CD4-positive, alpha-beta T cell treated with Interleukin-15 for 1 hour (primary cell): ENCODE measurements at places on chromosomes 4 and X.

GRCh38 chr4:53935780-53936179 lies 128.6 kb downstream of the CHIC2 start:
- no peak for DNase-seq

DNA sequence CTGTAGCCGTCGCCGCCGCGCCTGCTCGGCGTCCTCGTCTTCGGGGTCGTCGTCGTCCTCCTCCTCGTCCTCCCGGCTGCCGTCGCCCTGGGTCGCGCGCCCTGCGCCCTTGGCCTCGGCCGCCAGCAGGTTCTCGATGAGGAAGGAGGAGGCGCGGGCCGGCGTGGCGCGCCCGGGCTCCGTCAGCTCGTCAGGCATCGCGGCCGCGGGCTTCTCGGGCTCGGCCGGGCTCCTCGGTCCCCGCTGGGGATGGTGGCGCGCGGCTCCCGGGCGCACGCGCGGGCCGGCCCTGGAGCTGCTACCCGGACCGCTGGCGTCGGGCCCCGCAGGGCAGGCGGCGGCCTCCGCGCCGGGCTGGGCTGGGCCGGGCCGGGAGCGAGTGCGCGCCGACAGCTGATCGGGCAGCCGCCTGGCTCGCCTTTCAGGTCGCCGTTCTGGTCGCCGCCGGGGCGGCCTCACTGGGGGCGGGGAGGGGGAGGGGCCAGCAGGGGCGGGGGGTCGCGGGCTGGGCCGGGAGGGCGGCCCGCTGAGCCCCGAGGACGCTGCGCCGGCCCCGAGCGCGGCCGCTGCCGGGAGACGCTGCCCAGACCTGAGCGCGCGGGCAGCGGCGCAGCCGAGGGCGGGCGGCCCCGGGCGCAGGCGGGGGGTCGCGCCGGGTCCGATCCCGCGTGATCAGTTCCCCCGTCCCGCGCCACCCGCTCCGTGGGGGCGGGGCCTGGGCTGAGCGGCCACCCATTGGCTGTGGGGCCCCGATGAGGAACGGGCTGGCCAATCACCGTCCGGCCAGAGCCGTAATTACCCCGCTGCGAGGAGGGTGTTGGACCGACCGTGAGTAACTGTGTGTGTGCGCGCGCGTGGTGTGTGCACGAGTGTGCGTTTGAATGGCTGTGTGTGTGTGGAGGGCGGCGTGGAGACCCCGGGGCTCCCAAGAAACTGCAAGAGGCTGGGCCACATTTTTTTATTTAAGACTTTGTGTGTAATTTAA lies at the start of gene HMX1:
TSS of gene HMX1 (minus strand) at position 423 of the 985 bp plus-strand sequence. CDS start at position 198, 225 bp downstream.
- DNase-seq: no peak

DNA sequence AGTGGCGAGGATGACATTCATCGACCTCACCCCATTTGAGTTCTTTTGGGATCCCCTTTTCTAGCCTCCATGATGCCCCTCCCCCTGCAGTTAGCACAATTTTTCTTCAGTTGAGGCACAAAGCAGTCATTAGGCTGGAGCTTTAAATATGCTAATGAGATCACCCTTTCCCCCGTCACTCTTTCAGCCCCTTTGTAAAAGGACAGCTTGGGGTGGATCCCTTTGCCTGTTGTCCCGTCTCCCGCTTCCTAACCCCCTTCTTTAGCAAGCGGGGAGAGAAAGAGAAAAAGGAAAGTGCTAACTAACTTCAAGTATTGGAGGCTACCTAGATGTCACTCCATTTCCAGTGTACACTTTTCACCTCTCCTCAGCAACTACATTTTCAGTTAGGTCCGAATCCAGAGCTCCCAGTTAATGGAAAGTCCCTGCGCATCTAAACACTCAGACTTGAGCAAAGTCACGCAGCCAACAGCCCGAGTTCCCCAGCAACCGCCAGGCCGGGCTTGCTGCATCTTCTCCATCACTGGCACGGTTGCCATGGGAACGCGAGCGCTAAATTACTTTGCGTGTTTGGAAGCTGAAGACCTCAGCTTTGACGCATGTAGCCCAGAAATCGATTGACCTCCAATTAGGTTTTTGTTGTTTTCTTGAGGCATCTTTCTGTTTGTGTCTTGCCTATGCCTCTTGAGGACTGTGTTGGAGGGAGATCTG lies 76.8 kb downstream of the RTL5 start:
- no peak for DNase-seq

- DNase-seq: no peak
Measured at GRCh38 chr4:140344621-140345020, 28.8 kb upstream of the SCOC start.

- no peak for DNase-seq
Measured at GRCh38 chrX:12887141-12887540, 19.3 kb upstream of the TLR8 start.

DNA sequence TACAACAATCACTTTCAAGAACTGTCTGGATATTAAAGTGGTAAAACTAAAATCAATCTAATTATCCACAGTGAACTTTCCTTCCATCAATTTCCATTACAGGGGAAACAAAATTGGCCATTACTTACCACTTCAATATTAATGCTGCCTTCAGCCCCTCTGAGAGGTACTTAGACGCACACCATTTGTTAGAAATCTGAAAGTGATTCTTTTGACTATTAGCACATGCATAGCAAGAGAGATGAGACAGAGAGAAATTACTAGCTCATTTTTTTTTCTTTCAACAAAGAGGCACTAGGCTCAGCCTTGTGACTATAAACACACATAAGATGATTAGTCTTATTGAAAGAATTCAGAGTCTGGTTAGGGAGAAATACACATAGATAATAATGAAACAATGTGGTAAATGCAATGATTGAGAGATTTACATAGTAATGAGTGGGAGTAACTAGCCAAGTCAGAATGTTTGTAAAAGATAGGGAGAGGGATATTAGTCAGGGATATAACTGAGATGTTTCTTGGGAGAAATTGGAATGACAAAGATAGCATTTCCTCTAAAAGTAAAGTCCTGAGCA lies 93.3 kb downstream of the YIPF7 start:
- DNase-seq: no peak

DNA sequence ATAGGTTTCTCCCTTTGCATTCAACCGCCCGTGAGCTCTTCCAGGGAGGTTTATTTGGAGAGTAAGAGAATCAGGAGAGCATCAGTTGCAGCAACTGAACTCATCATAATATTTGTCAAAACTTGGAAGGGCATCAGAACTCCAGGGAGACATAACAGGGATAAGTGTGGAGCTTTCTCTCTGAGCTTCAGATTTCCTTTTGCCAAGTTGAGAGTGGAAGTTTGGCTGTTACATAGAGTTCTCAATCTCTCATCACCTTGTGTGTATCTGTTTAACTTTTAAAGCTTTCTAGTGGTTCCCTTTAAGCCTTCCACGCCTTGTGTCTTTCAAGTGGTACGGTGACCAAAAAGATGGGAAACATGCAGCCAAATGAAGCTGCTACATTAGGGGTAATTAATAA lies 18.8 kb downstream of the BMP3 start:
- DNase-seq: no peak

GRCh38 chr4:114109776-114110175 lies 130.3 kb upstream of the ARSJ start:
- DNase-seq: no peak

GRCh38 chrX:40440866-40441265 lies 139.9 kb upstream of the ATP6AP2 start:
- DNase-seq: no peak

GRCh38 chrX:47174846-47175587 lies 18.6 kb upstream of the UBA1 start:
- no peak for DNase-seq

DNA sequence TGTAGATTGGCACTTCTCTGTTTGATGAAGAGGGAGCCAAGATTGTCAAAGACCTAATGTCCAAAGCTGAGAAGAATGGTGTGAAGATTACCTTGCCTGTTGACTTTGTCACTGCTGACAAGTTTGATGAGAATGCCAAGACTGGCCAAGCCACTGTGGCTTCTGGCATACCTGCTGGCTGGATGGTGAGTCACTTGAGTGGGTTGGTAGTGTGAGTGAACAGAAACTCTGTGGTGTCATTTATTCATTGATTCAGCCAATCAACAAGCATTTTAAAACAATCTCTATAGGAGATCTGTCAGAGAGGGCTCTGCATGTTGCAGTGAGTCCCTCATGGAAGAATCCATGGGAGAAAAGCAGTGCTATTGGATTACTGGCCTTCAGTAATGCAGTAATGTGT lies 16.3 kb downstream of the TAF9B start:
- no peak for DNase-seq

DNA sequence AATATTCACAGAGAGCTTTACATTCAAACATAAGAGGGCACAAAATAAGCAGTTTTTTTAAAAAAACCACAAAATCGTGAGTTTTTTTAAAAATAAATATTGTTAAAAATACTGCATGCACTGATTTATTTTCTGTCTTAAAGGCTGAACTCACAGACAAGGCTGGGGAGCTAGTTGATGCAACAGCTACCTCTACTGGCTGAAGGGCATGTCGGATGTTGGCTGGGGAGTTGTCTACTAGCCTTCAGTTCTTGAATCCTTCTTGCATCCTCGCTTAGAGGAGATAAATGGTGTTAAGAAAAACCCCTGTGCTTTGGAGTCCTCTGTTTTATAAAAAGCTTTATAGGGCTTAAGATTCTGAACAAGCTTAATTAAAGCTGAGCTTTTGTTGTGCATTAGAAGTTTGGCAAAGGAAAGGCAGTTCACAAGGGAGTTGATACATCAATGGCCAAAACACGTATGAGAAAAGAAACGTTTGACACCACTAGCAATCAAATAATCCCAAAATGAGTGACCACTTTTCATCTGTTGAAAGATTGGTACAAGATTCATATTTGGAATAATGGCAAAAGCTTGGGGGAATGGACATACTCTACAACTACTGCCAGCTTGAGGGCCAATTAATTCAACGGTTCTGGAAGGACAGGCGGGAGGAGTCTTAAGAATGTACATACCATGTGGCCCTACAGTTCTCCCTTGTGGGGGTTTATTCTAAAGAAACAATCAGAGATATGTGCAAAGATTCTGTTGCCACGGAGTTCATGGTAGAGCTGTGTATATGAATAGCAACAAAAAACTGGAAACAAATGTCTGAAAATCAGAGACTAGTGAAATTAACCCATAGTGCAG lies 94.7 kb downstream of the SEL1L3 start:
- no peak for DNase-seq

DNA sequence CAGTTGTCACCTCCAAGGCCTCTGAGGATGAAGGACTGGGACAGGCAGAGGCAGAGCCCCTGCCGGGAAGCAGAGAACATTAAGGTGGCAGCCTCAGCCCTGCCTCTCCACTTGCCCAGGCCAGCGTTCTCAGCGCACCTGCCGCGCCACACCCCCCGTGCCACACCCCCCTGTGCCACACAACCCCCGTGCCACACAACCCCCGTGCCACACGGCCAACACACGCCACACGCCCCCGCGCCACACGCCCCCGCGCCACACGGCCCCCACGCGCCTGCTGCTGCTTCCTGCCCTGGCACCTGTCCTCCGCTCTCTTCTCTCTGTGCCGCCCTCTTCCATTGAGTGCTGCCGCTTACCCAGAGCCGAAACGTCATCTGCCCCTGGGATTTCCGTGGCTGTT lies 58.0 kb upstream of the ZFP42 start:
- DNase-seq: no peak

DNA sequence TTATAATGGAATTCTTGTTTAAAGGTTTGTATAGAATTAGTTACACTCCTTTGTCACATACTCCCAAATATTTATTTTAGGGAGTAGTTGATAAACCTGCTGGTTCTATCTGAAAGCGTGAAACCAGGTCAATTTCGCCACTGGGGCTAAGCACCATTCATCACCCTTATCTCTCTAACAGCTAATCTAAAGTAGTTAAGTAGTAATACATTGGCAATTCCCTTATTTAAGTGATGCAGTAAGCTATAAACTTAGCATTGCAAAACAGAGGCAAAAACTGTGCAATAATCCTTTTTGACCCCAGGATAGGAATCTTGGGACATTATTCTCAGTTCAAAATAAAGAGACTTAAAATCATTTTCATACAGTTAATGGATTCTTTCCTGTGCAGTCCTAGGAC lies 33.7 kb upstream of the PTPN13 start:
- DNase-seq: no peak

DNA sequence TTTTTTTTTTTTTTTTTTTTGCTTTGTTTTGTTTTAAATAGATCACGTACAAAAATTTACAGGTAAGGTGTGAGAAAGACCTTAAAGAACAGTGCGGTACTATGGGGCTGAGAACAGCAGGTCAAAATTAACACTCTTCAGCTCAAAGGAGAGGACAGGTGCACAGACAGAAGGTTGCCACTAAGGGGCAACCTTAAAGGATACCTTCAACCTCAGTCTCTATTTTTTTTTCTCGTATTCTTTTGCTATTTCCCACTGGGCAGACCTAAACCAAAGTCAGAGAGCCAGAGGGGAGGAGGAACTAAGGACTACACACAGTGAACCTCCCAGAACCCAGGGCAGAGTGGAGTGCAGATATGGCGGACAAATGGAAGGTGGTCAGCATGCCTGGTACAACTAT lies 1984.3 kb upstream of the IGFBP7 start:
- DNase-seq: no peak

DNA sequence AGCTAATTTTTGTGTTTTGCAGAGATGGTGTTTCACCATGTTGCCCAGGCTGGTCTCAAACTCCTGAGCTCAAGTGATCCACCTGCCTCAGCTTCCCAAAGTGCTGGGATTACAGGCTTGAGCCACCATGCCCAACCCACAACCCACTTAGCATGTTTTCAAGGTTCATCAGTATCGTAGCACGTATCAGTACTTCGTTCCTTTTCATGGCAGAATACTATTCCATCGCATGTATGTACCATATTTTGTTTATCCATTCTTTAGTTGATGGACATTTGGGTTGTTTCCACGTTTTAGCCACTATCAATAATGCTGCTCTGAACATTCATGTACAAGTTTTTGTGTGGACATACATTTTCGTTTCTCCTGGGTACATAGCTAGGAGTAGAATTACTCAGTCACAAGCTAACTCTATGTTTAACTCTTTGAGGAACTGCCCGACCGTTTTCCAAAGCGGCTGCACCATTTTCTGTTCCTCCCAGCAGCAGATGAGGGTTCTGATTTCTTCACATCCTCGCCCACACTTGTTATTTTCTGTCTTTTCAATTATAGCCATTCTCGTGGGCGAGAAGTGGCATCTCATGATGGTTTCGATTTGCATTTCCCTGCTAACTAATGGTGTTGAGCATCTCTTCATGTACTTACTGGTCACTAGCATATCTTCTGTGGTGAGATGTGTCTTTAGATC lies 32.5 kb downstream of the MAN2B2 start:
- no peak for DNase-seq

DNA sequence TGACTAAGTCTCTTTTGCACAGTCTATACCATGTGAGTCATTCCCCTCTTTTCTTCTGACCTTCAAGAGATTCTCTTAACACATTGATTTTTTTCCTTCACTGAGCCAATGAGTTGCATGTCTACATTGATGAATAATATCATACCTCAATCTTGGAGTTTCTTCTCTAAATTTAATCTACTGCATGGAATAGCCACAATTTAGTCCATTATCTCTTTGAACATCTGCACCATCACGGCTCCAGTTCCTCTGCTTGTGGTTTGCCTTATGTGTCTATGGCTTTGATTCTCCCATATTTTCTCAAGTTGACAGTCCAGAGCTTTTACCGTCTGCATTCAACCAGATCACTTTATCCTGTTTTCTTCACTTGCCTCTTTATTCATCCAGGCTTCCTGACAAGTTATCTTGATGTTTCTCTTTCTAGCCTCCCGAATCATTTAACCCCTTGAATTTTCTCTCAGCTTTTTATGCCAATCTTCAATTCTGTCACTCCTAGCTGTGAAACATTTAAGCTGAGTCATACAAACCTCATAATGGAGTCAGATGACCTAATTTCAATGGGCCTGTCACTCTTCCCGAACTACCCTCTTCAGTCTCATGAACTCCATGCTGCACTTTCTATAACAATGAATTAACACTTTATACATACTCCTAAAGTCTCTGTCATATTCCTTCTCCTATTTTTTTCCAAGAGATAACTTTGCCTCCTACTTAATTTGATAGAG lies 222.3 kb downstream of the CPE start:
- no peak for DNase-seq
